D721Med (cell line): ENCODE measurements at places on chromosomes 3 and 15.

GRCh38 chr15:72685301-72685924 lies 569 bp downstream of the HIGD2B start:
- no peak for DNase-seq

- no peak for DNase-seq
Measured at GRCh38 chr3:93843981-93844380, 129.7 kb downstream of the PROS1 start.

DNA sequence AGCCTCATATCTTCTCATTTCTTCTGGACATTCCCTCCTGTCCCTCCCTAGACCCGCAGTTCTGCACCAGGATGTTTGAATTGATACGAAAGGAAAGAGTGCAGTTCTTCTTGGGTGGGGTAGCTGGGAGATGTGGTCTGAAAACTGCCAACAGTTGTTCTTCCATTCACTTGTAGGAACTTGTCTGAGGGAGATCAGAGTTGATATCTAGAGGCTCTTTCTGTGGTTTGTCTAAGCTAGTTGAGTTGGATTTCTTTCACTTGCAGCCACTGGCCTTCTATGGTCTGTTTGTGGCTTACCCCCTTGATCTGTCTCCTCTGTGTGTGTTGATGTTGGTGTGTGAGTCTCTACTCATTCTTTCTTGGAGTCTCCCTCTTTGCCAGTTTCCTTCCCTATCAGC lies 42.5 kb upstream of the PIK3CB start:
- DNase-seq: no peak

GRCh38 chr3:127851899-127852298 lies 29.6 kb upstream of the MGLL start:
- peak; percentile 53 for DNase-seq

GRCh38 chr3:121914081-121914998 lies 20.1 kb downstream of the SLC15A2 start:
- DNase-seq: no peak

GRCh38 chr15:48416301-48416700 lies 85.1 kb downstream of the DUT start:
- DNase-seq: no peak

GRCh38 chr3:55675478-55675877 lies 188.4 kb upstream of the WNT5A start:
- no peak for DNase-seq

DNA sequence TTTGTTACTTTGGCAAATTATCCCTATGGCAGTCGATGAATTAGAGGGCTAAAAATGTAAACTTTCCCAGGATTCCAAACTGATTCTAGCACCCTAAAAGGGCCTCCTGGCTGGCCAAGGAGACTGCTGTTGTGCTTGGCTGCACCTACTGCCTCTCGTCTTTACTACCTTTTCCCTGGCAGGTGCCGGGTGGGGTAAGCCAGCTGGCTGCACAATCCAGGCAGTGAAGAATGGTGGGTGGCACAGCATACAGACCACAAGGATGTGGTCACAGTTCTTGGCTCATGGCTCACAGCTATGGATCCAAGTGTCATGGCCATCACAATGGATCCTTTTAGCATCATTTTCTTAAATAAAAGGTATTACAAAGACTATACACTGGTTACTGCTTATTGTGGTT lies 20.7 kb upstream of the SLC25A26 start:
- DNase-seq: no peak
